ENCODE measurements at places on chromosomes 3 and 15.

DNA sequence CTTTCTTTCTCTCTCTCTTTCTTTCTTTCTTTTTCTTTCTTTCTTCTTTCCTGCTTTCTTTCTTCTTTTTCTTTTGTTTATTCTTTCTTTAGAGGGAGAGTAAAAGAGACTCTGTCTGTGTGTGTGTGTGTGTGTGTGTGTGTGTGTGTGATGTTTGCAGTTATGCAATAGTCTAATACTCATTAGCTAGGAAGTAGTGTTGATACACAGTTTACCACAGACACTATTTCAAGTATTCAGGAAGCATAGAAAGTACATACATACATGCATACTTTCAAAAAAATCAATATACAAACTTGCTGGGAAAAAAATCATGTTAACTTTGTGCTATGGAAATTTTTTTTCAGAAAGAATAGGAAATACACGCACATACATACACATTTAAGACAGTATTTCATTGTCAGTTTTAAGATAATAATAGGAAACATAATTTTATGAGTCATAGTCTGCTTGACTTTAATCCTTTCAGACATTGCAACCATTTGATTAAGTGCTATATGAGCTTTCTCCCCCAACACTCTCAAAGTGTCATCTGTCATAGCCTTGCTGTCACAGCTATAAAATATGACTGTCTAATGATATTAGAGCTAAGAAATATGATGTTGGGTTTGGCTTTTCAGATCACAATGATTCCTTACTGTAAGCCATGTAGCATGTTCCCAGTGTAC is 74.9 kb upstream of the EPHA3 start:
- DNase-seq, result no peak

GRCh38 chr3:109278546-109278945 is 37.8 kb downstream of the DPPA2 start:
- no peak for DNase-seq

DNA sequence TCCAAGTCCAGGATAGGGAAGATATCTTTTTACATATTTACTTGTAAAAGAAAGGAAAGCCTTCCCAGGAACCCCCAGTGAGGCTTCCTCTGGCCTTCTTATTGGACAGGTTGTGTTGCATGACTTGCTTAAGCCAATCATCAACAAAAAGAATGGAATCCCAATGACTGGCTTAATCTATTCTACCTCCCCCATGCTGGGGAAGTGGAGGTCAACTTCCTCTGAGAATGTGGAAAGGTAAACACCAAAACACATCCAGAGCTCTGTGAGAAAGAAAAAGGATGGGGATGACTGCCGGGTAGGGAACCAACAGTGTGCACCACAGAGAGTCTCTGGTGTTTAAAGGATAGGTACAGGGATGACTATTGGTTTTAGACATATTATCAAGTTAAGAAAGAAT is 25.1 kb downstream of the TNIK start:
- DNase-seq, result no peak

DNA sequence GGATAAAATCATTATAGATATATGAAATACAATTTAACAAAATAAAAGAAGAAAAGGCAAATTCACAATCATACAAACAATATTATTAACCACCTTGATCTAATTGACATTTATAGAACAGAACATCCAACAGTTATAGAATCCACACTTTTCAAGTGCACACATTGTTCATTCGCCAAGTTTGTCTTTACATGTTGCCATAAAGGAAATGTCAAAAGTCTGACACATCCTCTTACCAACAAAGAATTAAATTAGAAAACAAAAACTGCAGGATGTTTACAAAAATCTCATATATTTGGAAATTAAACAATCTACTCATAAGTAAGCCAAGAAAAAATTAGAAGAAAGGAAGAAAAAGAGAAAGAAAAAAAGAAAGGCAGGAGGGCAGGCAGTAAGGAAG is 909.2 kb upstream of the EPHA6 start:
- no peak for DNase-seq

GRCh38 chr3:182790612-182791011 is 2.7 kb upstream of the ATP11B start:
- no peak for DNase-seq

Data from thymus (tissue), 14 donors.